ENCODE measurements at places on chromosomes 11 and 22.

- no peak for DNase-seq
Measured at GRCh38 chr11:31050061-31050765, 319.3 kb downstream of the DCDC1 start.

- DNase-seq = peak; percentile 98
Measured at GRCh38 chr11:35579557-35580396, 38.5 kb upstream of the FJX1 start.

- DNase-seq = no peak
Measured at GRCh38 chr11:109769858-109770257, 323.3 kb upstream of the ZC3H12C start.

DNA sequence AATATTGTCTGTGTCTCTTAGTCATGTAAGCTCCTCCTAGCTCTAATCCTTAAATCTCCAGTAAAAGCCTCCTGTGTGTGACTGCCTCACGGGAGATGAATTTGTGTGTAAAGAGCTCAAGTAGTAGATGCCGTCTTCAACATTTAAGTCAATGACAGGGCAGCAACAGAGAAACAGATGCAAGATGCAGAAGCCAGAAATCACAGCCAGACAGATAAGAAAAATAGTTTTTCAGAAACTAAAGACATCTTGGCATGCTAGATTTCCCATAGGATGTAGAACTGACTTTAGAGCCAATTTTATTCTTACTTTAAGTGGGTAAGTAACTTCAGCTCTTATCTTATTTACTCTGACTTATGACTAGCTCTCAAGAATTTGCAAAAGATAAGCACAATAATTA, 652.8 kb downstream of the KCNA4 start:
- DNase-seq = no peak

GRCh38 chr22:46129390-46130041, 20.8 kb upstream of the PPARA start:
- DNase-seq = no peak

GRCh38 chr22:21612858-21613257, 17.0 kb downstream of the YDJC start:
- DNase-seq = no peak

GRCh38 chr22:19092725-19093124, 29.5 kb downstream of the DGCR2 start:
- no peak for DNase-seq

DNA sequence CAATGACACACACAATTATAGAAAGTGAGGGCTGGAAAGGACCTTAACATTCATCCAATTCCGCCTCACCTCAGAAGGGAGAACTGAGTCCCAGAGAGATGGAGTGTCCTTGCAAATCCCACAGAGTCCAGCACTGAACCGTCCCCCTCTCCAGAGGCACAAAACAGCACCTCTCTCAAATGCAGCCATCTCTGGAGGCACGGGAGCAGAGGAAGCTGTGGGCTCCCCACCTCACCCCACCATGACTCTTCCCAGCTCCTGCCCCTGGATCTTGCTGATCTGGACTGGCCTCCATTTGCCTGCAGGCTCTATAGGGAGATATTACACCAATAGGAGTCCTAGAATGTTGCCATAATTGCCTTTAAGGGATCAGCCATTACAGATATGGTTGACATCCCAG, 1.4 kb upstream of the DRD2 start:
- DNase-seq = no peak

GRCh38 chr11:118170882-118171268, 5.6 kb downstream of the SCN2B start:
- DNase-seq = no peak

- DNase-seq = peak; percentile 23
Measured at GRCh38 chr22:21951931-21952465, 650 bp downstream of the PPM1F start.

- DNase-seq = peak; percentile 44
Measured at GRCh38 chr11:66011239-66011784, 496 bp upstream of the CST6 start.

GRCh38 chr11:94447149-94447548, 45.9 kb upstream of the GPR83 start:
- no peak for DNase-seq

GRCh38 chr11:112016088-112016764, 9.0 kb upstream of the DLAT start:
- DNase-seq = peak; percentile 13

DNA sequence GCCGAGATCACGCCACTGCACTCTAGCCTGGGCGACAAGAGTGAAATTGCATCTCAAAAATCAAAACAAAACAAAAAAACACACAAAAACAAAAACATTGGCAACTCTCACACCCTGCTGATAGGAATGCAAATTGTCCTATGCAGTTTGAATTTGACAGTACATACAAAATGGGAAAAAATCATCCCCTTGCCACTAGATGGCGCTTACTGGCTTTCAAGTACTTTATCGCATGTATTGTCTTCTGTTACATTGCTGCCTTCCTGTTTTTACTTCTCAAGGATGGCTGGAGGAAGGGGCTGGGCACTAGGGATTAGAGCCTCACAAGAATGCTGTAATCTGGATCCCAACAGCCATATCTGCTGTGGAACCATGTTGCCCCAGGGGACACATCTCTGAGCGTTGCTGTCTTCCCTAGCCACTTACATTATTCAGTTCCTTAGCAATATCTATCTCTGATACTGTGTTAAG, 59.4 kb upstream of the A4GALT start:
- peak; percentile 89 for DNase-seq

DNA sequence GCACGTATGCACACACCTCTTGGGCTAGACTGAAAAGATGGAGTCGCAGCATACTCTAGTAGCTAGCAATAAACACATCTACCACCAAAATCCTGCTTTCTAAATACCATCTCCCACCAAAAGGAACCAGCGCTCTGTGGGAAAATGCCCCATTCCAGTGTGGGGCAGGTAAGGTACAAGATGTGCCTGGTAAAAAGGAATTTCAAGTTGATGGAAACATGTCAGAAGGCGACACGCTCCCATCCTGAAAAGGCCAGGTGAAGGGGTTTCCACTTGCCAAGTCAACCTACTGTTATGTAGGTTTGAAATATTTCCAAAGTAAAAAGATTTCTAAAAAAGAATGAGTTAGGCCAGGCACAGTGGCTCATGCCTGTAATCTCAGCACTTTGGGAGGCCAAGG, 8.8 kb downstream of the DGCR2 start:
- DNase-seq = no peak

GRCh38 chr11:40295466-40295865, 1164.0 kb downstream of the LRRC4C start:
- no peak for DNase-seq

- DNase-seq = no peak
Measured at GRCh38 chr11:70530629-70531185, 132.4 kb downstream of the CTTN start.

- peak; percentile 56 for DNase-seq
Measured at GRCh38 chr11:19455731-19456130, 215.0 kb upstream of the E2F8 start.

DNA sequence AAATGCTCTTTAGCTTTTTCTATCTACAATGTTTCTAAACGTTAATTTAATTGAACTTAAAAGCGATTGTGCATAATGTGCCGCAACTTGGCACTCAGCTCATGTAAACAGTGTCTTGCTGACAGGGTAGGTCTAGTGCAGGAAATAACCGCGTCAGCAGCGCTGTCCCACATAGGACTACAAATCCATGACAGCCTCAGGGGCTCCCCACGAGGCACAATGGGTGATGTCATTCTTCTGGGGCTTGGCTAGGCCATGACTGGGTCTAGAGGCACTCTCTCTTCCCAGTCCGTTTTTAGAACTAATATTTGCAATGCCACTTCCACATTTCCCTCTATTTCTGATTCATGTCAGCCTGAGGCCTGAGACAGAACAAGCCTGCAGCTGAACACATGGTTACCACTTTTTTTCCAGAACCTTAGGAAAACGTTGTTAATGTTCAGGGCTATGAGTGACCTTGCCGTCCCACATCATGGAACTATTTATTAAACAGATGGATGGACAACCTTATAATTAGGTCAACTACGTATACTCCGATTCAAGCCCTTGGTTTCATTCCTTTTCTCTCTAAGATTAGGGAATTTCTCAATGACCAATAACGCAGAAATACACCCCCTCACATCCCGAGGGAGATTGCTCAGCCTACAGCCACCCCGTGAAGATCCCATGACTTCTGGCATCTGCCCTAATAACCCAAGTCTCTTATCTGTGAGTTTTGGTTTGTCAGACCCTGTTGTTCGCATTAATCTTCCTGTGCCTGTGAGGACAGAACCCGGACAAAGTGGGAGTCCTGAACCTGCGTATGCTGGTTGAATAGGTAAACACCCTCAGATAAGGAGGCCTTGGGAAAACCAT, 19.4 kb upstream of the SNX32 start:
- no peak for DNase-seq

DNA sequence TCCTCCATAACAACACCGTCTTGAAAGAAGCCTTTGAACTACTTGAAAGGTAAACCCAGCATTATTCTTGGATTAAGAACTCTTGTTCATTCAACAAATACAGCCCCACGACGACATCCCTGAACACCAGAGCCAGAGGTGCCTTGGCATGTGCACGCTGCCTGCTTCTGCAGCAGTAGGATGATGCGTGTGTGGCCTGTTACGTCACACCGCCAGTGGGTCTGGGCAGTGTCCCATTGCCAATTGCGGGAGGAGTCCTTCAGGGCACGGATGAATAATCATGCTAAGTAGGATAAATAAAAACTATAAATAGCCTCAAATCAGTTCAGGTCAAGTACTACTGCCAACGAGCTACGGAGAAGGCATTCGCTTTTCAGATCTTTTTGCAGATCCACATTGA, 380.5 kb downstream of the SHANK2 start:
- no peak for DNase-seq

DNA sequence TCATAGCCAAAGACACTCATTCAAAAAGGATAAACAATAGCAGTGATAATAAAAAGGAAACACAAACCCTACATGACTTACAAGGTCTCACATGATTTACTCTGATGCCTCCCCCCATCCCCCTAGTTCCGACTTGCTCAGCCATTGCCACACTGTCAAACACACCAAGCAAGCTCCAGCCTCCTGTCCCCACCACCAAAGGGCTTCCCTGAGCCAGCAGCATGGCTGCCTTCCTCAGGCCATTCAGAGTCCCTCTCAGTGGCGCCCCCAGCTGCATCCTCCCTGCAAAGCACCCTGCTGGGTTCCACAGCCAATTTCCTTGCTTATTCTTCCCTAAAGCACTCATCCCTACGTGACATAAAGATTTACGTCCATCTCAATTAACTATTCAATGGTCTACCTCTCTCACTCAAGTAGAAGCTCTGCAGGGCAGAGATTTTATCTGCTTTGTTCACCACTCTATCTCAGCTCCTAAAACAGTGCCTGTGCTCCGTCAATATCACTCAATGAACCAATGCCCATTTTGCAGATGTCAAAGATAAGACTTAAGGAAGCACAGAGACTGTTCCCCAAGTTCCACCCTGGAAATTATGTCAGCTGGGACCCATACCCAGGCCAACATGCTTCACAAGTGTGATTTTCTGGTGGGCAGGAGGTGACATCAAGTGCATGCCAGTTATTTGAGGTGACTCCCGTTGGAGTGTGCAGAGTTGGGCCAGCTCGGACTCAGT, 106.9 kb downstream of the SYN3 start:
- no peak for DNase-seq

DNA sequence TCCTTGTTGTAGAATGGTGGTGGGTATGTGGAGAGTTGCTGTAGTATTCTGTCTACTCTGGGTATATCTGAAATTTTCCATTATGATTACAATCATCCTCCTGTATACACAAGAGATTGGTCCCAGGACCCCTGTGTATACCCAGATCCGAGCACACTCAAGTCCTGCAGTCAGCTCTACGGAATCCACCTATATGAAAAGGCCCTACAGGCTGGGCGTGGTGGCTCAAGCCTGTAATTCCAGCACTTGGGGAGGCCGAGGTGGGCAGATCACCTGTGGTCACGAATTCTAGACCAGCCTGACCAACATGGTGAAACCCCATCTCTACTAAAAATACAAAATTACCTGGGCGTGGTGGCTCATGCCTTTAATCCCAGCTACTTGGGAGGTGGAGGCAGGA, 17.2 kb downstream of the PARVA start:
- no peak for DNase-seq

DNA sequence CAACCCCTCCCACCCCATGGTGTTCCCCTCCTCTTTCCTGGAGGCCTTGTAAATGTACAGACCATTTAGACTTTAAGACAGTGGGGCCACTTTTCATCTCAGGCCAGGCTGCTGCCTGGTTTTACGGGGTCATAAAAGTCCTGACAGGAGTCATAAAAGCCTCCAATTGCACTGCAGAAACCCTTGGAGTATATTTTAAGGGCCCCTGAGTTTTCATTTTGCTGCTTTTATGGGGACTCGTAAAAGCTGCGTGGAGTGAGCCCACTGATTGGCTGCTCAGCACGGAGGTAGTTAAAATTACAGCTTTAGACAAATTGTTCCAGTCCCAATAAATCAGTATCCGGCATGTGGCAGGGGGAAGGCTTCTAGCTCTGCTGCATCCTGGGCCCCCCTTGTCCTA, 627.6 kb downstream of the NTM start:
- no peak for DNase-seq

DNA sequence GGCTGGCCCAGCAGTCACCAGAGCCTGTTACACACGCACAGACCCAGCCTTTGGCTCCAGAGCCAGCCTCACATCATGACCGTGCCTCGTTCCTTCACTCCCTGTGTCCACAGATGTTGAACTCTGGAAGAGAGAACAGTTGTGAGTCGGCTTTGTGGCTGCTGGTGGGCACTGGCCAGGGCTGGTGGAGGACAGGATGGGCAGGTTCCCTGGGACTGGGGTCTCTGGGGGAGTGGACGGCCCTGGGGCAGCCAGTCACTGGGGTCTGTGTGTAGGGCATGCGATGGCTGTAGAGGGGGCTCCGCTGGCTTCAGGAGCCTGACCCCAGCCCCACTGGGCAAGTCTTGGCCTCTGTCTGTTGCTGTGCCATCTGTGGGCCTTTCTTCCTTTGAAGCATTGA, 1070.1 kb downstream of the BRD1 start:
- DNase-seq = no peak

DNA sequence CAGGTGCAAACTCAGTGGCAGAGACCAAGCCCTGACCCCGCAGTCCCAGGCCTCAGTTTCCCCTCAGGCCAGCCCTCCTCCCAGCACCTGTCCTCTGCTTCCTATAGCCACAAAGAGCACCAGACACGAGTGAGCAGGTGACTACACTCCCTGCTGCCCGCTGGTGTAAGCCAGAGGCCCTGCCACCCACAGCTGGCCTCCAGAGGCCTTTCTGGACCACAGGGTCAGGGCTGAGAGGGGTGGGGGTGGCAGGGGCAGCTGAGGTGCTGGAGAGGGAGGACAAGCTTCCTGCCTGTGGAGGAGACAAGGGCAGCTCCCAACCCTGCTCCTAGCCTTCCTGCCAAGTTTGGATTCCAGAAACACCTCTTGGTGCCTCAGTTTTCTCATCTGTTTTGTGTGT, 31.3 kb upstream of the WNT7B start:
- DNase-seq = no peak

DNA sequence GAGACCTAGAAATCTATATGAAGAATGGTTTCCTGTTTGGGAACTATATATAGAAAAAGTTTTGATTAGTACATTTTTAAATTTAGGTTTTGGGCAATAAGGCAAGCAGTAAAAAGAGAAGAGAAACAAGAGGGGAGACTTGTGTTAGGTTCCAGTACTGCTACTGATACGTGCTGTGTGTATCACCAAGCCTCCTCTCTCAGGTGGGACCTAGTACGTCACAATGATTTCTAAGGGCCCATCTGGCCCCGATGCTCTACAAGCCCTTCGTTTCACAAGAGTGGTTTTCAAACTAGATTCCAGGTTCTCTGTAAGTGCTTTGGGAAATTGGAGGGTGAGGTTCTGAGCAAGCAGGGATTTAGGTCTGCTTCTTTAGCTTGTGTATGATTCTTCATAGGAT, 39.2 kb downstream of the USP35 start:
- DNase-seq = no peak
